ENCODE measurements at places on chromosomes 5 and 9.

- DNase-seq, result no peak
These were observed 15.8 kb downstream of the MGAT1 start for GRCh38 chr5:180786531-180787398.

- DNase-seq, result no peak
These were observed 90.9 kb upstream of the BOD1 start for GRCh38 chr5:173707392-173707791.

GRCh38 chr5:171426266-171426665, 6.8 kb downstream of the FGF18 start:
- DNase-seq, result no peak

DNA sequence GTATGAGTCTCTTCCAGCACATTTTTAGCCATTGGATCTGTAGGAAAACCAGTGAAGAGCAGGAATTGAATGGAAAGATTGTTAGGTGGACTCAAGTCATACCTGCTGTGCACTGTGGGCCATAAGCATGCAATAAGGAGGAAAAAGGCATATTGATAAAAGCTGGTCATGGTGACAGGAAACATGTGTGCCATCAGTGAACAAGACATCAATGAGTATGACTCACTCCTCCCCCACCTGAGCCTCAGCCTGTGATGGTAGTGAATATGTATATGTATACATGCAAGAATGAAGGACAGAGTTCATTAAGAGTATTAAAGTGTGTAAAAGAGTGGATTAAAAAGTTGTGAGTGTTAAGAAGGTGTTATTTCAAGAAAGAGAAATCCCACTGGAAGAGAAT, 164.5 kb downstream of the TMEM38B start:
- DNase-seq, result no peak

- no peak for DNase-seq
These were observed 1.5 kb upstream of the NSMF start for GRCh38 chr9:137460363-137461315.

DNA sequence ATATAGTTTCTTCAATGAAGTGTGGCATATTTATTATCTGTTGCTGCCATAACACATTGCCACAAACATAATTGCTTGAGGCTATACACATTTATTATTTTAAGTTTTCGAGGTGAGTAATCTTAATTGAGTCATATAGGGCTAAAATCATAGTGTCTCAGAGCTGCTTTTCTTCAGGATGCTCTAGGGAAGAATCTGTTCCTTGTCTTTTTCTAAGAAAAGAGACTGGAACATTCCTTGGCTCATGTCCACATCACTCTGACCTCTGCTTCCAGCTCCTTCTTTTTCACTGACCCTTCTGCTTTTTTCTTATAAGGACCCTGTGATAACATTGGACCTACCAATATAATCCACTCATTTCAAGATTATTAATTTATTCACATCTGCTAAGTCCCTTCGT, 632.4 kb upstream of the TYRP1 start:
- DNase-seq, result no peak

DNA sequence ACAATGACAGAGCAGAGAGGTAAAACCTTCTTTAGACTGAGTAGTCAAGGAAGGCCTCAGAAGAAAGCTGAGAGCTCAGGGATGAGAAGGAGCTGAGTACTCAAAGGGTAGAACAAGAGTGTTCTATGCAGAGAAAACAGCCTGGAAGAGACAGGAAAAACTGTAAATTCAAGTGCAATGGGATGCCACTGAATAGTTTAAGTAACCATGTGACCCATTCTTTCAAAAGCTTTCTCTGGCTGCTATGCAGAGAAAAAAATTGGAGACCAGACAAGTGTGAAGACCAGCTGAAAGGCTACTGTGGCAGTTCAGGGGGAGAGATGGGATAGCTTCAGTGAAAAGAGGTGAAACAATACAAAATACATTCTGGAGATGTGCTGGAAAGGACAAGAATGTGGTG, 61.3 kb upstream of the RNF38 start:
- DNase-seq, result no peak

- DNase-seq, result no peak
These were observed 368.4 kb downstream of the TLE1 start for GRCh38 chr9:81320909-81321482.

DNA sequence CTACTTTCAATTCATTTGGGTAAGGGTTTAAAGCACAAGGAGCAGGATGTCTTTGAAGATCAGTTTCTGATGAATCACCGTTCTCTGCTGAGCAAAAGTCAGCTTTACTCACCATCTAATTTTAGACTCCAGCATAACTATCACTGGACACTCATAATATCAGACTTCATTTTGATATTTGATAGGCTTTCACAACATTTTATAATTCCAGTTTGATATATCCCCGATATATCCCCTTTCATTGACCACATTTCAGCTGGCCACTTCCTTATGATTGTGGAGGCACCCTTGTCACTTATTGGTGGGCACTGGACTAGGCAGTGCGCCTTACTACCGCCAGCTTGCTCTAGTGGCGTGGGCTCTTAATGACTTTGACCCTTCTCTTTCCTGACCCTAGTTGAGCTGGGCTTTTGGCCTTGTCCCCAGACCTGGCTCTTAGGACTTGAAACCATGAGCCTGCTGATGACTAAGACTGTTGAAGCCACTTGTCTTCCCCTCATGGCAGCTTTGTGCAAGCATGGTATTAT, 46.8 kb downstream of the CYSTM1 start:
- no peak for DNase-seq

- no peak for DNase-seq
These were observed 58.6 kb downstream of the PTPN3 start for GRCh38 chr9:109439378-109440116.

GRCh38 chr5:112552791-112553190, 133.7 kb upstream of the EPB41L4A start:
- no peak for DNase-seq

DNA sequence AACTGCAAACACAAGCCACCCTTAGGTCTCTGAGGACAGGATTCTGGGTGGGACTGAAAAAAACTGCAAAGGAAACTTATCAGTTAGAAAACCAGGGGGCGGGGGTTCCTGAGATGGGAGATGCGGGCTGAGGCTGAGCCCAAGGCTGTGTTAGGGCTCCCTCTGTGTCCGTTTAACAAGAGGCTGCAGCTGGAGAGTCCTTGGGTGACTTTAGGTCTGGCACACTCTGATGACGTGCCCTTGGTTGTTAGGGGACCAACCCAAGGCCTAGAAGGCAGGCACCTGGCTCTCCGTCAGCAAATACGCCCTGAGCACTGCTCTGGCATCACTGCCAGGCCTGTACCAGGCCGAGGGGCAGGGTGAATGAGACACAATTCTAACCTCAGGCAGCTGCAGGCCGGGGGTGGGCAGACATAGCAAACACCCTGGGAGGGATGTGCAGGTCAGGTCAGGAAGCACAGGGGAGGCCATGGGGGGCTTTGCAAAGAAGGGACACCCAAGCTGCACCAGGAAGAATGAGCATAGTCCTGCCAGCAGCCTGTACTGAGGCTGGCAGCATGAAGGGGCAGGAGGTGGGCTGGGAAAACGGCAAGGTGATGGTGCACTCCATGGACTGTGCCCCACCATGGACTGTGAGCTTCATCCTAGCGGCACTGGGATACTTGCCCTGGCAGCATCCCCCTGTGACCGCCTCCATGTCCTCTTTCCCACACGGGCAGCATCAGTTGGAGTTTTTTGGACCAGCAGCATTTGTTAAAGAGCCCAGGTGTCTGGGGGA, 137.9 kb downstream of the GABBR2 start:
- no peak for DNase-seq

- DNase-seq, result no peak
These were observed 163.6 kb upstream of the IRX2 start for GRCh38 chr5:2914981-2915484.

DNA sequence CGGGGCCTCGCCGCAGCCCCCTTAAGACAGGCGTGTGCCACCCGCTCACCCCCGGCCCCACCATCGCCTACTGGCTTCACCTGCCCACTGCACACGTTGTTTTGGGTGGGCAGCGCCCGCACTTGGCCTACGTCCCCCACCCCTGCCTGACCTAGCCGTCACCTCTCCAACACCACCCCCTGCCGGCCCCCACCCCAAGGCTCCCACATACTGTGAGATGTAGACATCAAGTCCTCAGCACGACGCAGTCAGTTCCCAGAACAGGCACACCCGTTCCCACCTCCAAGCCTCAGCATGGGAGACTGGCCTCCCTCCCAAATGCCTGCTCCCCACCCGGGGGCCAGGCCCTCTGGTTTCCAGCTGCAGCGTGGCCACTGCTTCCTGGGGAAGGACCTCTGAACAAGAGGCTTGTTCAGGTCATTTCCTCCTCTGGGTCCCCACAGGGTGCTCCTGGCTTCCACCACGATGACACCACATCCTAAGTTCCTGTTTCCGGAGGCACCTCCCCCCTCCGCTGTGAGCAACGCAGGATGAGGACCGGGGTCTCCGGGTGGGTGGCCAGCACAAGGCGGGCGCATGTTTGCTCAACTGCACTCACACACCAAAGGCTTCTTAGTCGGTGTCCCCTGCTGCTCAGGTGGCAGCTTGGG, 11.3 kb downstream of the DBN1 start:
- no peak for DNase-seq

GRCh38 chr9:23686896-23687295, 139.1 kb downstream of the ELAVL2 start:
- no peak for DNase-seq

GRCh38 chr9:132970324-132971062, 8.0 kb upstream of the GFI1B start:
- DNase-seq, result no peak

DNA sequence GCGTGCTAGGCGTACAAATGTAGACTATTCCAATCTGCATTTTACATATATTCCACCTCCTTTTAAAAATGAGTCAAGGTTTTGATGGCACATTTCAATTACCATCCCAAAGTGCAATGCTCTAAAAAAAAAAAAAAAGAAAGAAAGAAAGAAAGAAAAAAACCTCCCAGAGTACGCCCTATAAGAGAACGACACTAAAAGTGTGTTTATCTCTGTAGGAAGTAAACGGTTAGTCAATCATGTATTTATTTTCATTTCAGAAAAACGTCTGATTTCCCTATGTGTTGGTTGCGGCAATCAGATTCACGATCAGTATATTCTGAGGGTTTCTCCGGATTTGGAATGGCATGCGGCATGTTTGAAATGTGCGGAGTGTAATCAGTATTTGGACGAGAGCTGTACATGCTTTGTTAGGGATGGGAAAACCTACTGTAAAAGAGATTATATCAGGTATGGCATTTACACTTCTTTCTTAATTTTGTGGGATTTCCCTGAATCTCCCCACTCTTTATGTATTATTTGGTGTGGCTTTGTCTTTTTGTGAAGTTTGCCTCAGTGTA, 1.1 kb downstream of the ISL1 start:
- DNase-seq, result no peak

- peak; percentile 68 for DNase-seq
These were observed 35.8 kb upstream of the LCP2 start for GRCh38 chr5:170333161-170333910.

DNA sequence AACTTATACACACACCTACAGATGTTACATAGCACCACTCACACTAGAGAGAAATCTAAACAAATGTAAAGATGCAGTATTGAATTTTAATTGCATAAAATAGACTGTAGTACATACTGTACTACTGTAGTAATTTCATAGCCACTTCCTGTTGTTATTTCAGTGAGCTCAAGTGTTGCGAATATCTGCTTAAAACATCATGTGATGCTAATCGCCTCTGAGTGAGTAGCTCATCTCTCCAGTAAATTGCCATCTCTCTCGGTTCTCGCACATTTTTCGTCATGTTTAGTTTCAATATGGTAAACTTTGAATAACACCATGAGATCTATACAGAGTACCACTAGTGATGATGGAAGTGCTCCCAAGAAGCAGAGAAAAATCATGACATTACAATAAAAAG, 22.0 kb upstream of the ARHGEF28 start:
- no peak for DNase-seq

- DNase-seq, result no peak
These were observed 788.4 kb downstream of the TLE4 start for GRCh38 chr9:80359941-80360881.

All from stimulated activated naive CD4-positive, alpha-beta T cell treated with Interleukin-2 at 50 U/mL for 16 hours (primary cell).